ENCODE measurements at places on chromosomes 2 and 18. TPM values are rescaled to one million over a fixed set of nuclear protein-coding genes. Genes with fewer than 3 reads are reported as not detected.

DNA sequence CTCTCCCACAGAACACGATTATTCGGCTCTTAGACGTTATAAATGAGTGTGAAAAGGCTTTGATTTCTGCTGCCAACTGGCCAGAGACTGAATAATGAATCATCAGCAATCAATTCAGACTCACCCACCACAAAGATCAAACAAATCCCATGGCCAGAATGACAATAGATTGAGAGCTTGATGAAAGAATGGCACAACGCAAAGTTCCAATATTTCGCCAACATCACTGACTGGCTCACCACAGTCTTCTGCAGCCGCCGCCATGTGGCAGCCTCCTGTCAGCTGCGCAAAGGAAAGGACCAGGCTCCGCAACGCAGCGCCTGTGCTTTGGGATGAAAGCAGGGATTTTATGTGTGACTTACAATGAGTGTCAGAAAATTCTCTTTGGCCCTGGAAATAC is 104.4 kb upstream of the SOX11 start:
- no peak for DNase-seq
- no peaks in the 10 kb centered on the region for H3K36me3 ChIP-seq
- H3K27ac ChIP-seq: no peak overlapping the region
- H3K4me1 ChIP-seq: no peaks in the 10 kb centered on the region
- H3K27me3 ChIP-seq: no peaks in the 10 kb centered on the region

DNA sequence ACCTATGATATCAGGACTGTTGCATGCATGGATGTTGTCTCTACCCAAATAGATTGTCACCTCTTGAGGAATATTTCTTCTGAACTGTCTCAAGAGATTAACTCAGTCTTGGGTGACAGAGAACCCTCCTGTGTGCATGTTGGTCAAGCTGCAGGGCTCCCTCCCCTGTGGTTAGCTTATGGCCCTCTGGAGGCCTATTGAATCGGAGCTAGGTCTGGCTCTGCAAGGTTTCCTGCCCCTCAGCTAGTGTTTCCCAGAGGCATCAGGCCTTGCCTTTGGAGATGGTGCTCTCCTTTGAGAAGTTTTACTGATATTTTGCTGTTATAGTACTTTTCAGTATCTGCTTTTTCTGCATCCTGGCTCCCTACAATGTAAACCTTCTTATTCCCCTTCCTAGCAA is 769.2 kb upstream of the FAM98A start:
- no peaks in the 10 kb centered on the region for H3K4me1 ChIP-seq
- DNase-seq: no peak
- no peaks in the 10 kb centered on the region for H3K36me3 ChIP-seq
- no peak overlapping the region for H3K4me3 ChIP-seq
- no peak overlapping the region for H3K27ac ChIP-seq
- H3K27me3 ChIP-seq: no peaks in the 10 kb centered on the region

- H3K4me1 ChIP-seq: no peaks in the 10 kb centered on the region
- H3K36me3 ChIP-seq: no peaks in the 10 kb centered on the region
- H3K27me3 ChIP-seq: peaks cover 23% of the 10 kb centered on the region
- no peak overlapping the region for H3K4me3 ChIP-seq
- no peak overlapping the region for H3K27ac ChIP-seq
Measured at GRCh38 chr18:76579301-76579695, 84.3 kb upstream of the ZNF516 start.

Gene POTEI
- not detected for total RNA-seq

All from activated T-helper 1 cell treated with anti-CD3 and anti-CD28 coated beads, Interleukin-12 subunit alpha, Interleukin-12 subunit beta, Interleukin-2, Interleukin-4 antibody, amounts not matched to agents 30 ng/mL and 10 ng/mL and 1 ng/mL, durations not matched to agents 14 hours and 24 hours and 36 hours (primary cell).